ENCODE measurements at places on chromosomes 7 and 10.

DNA sequence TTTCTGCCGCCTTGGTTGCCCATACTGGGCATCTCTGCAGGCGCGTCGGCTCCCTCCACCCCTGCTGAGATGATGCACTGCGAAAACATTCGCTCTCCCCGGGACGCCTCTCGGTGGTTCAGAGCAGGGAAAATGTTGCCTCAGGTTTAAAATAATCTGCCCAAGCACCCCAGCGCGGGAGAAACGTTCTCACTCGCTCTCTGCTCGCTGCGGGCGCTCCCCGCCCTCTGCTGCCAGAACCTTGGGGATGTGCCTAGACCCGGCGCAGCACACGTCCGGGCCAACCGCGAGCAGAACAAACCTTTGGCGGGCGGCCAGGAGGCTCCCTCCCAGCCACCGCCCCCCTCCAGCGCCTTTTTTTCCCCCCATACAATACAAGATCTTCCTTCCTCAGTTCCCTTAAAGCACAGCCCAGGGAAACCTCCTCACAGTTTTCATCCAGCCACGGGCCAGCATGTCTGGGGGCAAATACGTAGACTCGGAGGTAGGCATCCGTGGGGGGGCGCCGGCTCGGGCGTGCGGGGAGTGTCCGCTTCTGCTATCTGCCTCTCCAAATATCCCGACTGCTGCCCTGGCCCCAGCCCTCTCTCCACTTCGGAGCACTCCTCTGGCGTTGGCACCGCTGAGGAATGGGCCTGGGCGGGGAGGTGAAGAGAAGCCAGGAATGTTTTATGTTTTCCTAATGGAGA is at the start of gene CAV1:
Gene CAV1, plus strand, starts transcription at position 428 of the 689 bp plus-strand sequence. Its CDS starts 27 bp downstream, at position 455.
- peak; percentile 44 for DNase-seq

- no peak for DNase-seq
These were observed 170.5 kb downstream of the SEPTIN7 start for GRCh38 chr7:35971133-35971891.

GRCh38 chr10:16777473-16778370 is 39.5 kb downstream of the RSU1 start:
- DNase-seq, result peak; percentile 20

DNA sequence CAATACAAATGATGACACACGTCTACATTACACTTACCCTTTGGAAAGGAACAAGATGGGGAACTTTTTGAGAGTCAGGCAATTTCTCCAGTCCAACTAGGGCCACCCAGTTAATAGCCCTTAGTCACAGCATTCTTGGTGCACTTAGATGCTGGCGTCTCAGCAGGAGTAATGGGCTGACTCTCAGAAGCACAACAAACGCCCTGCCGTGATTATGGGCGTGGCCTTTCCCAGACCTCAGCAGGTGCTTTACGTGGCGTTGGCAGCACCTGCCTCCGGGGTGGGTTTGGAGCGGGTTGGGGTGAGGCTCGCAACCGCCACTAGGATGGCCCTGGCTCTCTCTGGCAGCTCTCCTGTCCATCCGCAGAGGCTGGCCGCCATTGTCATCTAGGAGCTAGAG is 147.6 kb upstream of the SHH start:
- DNase-seq, result no peak

GRCh38 chr10:58590152-58590840 is 77.6 kb downstream of the BICC1 start:
- no peak for DNase-seq
